ENCODE measurements at places on chromosomes 4 and X.

DNA sequence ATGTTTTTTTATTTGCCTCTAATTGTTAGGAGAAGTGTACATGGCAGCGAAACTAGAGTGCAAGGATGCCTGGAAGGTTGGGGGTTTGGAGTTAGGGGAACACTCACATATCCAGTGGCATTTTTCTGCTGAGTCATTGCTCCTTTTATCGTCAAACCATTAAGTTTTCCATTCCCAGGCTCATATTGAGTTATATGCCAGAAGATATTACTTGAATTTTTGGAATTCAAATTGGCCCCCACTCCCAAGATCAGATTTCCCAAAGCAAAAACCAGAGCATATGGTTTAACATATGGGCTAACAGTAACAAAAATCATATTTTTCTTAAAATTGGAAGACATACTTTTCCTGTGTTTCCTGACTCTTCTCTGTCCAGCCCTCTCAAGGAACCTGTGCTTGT, 152.7 kb downstream of the FSTL5 start:
- no peak for DNase-seq

- DNase-seq: no peak
Observed at GRCh38 chrX:576904-577560, 53.6 kb upstream of the SHOX start.

DNA sequence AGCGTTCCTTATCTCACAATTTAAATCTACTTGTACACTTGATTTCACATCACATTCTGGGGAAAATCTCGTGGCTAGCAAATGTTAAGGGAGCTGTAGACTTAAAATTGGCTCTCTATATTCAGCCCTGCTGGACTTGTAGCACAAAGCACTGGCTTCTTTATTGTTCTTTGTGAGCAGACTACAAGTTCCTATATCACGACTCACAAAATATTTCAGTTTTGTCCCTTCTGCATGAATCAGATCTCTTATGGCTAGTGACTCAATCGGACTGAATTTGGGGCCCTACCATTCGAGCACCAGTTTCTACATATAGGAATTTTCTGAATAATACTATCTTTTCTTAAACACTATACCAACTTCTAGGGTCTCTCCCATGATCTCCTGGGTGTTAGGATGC, 390.1 kb downstream of the ADAM29 start:
- DNase-seq: no peak

- no peak for DNase-seq
Observed at GRCh38 chr4:17376205-17376604, 135.7 kb downstream of the QDPR start.

GRCh38 chr4:77167866-77168265, 10.9 kb downstream of the CCNG2 start:
- no peak for DNase-seq

DNA sequence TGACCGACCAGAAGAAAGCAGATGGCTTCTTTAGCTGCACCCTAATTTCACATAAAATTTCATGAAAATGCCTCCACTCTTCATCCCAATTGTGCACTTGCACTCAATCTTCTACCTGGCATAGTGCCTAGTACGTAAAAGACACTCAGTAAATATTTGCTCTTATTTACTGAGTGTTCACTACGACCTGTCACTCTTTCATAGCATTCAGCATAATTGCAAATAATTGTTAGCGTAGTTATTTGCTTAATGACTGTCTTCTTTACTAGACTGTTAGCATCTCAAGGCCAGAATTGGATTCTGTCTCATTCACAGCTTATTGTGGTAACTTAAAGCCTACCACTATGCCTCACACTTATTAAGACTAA, 130.2 kb downstream of the ENOX2 start:
- no peak for DNase-seq

- DNase-seq: no peak
Observed at GRCh38 chr4:147491086-147491485, 10.2 kb downstream of the EDNRA start.

DNA sequence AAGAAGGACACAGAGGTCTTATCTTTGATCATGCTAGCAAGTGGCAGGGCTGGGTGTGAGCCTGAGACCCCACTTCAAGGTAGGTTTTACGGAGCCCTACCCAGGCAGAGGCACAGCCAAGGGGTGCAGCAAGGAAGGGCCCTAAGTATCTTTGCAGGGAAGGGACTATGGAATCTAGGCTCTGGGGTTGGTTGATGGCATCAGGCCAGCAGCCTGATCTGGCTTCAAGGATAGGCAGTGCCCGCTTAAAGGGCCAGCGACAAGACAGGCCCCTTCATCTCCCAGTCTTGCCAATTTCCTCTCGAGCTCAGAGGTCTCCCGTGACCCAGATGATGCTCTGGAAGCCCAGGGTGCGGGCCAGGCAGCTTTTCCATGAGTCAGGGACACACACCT, 5.8 kb downstream of the ABLIM2 start:
- DNase-seq: no peak

GRCh38 chrX:139324756-139325155, 205.8 kb upstream of the F9 start:
- no peak for DNase-seq

DNA sequence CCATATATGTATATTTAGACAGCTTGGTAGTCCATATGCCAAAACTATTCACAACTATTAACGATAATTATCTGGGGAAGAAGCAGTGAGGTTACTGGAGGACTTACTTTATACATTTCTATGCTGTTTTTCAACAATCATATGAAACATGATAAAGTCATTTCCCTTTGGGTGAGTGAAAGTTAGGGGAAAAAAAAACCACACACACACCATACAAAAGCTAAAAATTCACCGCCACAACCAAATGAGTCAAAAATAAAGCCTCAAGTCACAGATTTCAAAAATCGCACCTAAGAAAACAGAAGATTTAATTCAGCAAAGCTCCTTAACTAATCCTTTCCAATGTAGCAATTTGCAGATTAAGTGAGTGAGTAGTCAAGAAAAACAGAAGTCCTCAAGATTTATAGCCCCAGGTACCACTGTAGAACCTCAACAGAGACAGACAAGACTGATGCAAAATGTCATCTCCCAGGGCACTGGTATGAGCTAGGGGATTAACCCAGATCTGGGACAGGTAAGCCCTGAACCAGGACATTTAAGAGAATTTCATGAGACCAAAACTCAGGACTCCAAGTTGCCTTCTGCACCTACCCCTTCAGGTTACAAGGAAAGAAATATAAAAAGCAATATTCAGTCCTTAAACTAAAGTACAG, 35.1 kb downstream of the SYTL4 start:
- no peak for DNase-seq

- DNase-seq: no peak
Observed at GRCh38 chrX:13428053-13428786, 108.4 kb upstream of the ATXN3L start.

DNA sequence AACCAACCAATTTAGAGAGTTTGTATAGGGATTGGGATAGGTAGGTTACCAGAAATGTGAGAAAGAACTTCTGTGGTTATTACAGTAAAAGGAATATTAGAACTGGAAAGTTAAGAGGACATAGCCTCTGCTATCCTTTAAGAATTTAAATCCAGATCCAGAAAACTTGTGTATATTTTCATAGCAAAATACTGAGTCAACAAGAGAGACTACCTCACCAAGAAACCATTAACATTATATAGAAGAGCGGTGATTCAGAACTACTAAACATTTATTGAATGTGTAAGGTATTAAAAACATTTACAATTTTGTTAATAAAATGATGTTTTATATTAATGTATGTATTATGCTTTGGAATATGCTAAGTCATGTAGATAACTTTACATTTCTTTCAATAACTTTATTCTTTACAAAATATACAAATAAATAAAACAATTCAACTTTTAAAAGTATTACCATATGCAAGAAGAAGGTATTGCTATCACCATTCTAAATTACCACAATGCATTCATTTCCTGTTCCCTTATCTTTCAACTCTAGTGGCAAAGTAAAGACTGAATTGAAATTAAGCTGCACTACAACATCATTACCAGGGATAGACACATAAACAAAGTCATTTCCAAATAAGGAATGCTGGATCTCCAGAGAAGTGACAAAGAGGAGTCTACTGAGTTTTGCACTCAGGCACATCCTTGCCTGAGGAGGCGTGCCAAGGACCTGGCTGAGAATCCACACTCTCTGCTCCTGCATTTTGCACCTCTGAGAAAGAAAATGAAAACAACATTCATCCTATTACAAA, 6.1 kb upstream of the BDH2 start:
- no peak for DNase-seq

DNA sequence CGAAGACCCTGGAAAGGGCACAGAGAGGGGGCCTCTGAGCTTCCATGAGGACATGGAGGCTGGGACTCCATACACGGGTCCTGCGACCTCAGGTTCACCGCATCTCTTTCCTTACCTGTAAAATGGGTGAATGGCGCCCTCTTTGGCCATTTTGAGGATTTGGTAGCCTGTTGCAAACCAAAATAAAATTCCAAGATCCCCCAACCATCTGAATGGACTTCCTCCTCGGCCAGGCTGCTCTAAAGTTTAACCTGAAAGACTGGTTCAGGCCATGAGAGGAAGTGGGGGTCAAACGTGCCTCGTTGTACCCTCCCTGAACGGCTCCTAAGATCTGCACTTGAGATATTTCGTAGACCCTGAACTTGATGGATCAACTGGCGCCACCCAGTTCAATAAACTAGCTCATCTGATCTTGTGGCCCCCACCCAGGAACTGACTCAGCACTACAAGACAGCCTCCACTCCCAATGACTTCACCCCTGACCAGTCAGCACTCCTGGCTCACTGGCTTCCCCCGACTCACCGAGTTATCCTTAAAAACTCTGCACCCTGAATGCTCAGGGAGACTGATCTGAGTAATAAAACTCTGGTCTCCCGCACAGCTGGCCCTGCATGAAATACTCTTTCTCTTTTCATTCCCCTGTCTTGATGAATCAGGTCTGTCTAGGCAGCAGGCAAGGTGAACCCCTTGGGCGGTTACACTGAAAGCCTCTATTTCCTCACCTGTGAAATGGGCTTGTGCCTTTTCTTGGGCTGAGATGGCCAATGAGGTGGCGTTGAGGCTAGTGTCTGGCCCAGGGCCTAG, 32.9 kb upstream of the GPR78 start:
- DNase-seq: no peak

GRCh38 chr4:184891816-184892397, 66.1 kb upstream of the ACSL1 start:
- DNase-seq: no peak

GRCh38 chr4:36551697-36552214, 270.3 kb downstream of the DTHD1 start:
- DNase-seq: no peak

GRCh38 chr4:89364541-89364940, 56.9 kb upstream of the GPRIN3 start:
- no peak for DNase-seq

- no peak for DNase-seq
Observed at GRCh38 chrX:118178450-118178849, 61.8 kb upstream of the KLHL13 start.

DNA sequence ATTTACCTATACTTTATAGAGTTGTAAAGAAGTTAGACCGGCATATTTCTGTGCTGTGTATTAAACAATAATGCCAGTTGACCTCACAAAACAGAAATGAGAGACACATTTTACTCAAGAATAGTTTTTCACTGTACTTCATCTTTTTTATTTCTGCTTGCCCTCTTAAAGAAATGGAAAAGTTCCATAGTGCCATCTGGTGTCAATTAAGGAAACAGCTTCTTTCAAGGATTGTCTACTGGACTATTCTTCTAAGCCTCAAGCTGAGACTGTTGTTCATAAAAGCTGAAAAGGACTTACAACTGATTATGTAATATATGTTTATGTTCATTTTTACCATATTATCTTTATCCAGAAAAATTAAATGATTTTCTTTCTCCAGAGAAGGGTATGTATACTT, 1523.7 kb downstream of the ARAP2 start:
- no peak for DNase-seq

DNA sequence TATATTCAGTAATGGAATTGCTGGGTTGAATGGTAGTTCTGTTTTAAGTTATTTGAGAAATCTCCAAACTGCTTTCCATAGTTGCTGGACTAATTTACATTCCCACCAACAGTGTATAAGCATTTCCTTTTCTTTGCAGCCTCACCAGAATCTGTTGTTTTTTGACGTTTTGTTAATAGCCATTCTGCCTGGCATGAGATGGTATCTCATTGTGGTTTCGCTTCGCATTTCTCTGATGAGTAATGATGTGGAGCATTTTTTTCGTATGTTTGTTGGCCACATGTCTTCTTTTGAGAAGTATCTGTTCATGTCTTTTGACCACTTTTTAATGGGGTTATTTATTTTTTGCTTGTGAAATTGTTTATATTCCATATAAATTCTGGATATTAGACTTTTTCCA, 13.6 kb upstream of the MAGED4B start:
- no peak for DNase-seq

DNA sequence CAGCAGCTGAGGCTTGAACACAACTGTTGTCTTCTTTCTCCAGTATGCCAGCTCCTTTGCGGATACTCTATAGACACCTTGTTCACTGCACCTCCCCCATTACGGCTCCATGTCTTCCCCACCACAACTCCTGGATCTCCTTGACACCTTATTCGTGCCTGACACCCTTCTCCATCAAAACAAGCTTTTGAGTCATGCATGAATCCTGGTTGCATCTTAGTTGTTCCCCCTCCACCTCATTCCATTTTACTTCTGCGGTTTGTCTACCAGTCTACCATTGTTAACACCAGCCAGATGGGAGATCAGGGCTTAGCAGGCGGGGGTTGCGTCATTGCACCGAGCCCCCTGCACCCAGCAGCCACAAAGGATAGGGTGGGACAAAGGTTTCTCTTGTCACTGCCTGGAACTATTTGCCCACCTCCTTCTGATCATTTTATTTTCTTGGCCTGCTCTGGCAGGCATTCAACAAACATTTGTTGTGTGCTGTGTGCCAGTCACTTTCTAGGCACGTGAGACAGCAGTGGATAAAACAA, 2.0 kb upstream of the CDK16 start:
- DNase-seq: no peak

GRCh38 chr4:110860125-110860524, 237.2 kb upstream of the PITX2 start:
- DNase-seq: no peak

- no peak for DNase-seq
Observed at GRCh38 chr4:53586121-53586816, 5.0 kb downstream of the LNX1 start.

DNA sequence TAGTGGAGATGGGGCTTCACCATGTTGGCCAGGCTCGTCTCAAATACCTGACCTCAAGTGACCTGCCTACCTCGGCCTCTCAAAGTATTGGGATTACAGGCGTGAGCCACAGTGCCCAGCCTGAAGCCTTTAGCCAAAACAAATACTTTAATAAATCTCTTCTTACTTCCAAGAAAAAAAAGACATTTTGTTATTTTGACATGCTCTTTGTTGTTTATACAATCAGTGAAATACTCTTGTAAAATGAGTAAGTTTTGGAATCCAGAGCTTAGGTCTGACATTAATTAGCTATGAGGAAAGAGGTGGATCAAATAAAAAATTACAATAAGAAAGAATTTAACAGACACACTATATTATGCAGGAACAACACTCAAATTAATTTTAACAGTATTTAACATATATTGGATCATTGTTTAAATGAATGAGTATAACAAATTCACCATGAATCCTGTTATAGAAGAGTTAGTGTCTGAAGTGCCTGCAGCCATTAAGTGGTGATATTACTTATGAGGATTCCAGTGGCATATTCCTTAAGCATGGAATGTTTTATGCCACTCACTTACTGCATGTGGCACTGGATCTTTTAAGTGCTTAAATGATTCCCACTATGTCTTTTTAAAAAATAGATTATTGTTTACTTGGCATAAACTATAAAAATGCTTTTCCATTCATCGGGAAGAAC, 260.1 kb upstream of the GIMD1 start:
- no peak for DNase-seq
